Naive thymus-derived CD8-positive, alpha-beta T cell (primary cell): ENCODE measurements at places on chromosomes 6 and 20. TPM values are rescaled to one million over a fixed set of nuclear protein-coding genes. Genes with fewer than 3 reads are reported as not detected.

BTN1A1 gene
- not detected for polyA plus RNA-seq

DNA sequence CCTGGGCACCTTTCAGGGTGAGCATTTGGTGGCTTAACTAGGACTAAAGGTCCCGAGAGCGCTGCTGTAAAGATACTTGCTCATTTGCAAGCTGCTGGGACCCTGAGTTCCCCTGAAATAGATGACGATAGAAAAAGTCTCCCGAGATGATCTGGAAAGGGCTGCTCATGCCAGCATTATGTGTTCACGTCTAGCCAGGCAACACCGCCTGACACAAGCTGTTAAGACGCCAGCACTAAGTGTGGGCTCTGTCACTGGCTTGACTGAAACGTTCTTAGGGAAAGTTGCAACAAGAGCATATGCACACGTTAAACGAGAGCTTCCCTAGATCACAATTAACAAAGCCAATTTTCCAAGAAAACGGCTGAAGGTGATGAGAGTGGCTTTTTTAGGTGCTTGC, 113.7 kb downstream of the SLC23A2 start:
- no peak for DNase-seq

MAP1LC3A gene
- 2.1 TPM for polyA plus RNA-seq

DNA sequence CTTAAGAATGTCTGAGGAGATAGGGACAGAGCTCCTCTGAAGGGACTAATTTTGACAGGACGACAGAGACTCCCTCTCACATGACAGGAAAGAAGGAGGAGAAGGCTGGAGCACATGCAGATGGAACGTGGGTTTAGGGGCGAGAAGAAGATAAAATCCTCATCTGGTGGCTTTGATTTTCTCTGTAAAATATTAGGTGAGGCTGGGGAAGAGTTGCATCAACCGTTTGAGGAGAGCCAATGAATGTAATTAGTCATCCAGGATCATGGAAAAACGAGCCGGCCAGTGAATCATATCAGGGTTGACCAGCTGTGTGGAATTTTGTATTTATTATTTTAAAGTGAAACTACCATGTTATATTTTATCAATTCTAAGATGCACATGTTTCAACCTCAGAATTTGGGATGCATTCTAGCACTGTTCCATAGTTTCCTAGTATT, 46.9 kb upstream of the ADGRF4 start:
- DNase-seq, result no peak

TCP11 gene
- polyA plus RNA-seq, result not detected

- DNase-seq, result no peak
Observed at GRCh38 chr20:36303020-36303595, 3.0 kb upstream of the DLGAP4 start.

GRCh38 chr6:121791396-121792315, 356.2 kb downstream of the GJA1 start:
- no peak for DNase-seq

- peak; percentile 79 for DNase-seq
Observed at GRCh38 chr6:593139-593906, 63.6 kb downstream of the HUS1B start.

DNA sequence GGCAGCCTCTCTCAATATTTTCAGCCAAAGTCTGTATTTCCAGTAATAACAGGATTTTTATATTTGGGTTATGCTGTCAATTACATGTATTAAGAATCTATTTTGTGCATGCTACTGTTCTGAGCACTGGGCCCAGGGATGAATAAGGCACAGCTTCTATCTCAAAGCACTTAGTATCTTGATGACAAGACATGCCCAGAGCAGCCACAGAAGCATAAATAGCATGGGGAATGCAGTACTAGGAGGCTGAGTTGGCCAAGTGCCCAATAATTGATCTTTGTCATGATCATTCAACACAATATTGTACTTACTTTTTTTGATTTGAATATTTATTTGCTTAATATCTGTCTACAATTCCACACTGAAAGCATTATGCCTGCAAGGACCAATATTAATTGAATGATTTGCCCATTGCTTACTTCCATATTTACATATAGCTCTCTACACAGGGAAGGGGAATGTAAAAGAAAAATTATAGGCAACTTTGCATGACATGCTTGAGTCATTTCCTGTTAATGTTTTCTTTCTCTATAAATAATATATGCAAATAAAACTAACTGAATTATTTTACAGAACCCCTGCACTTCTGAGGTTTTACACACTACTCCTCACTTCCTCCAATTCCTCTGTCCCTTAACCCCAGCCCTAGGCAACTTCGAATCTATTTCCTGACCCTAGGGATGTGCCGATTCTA, 298.9 kb upstream of the BMP2 start:
- DNase-seq, result no peak

PGC gene
- not detected for polyA plus RNA-seq

MAS1 gene
- not detected for polyA plus RNA-seq

PSMG4 gene
- polyA plus RNA-seq, result 67.2 TPM

- DNase-seq, result no peak
Observed at GRCh38 chr6:40131675-40132074, 197.4 kb upstream of the MOCS1 start.

GRCh38 chr20:60060593-60060992, 102.4 kb downstream of the CDH26 start:
- DNase-seq, result no peak

GRCh38 chr6:6405031-6405430, 84.6 kb upstream of the F13A1 start:
- no peak for DNase-seq

HELZ2 gene
- polyA plus RNA-seq, result 3.1 TPM

DNA sequence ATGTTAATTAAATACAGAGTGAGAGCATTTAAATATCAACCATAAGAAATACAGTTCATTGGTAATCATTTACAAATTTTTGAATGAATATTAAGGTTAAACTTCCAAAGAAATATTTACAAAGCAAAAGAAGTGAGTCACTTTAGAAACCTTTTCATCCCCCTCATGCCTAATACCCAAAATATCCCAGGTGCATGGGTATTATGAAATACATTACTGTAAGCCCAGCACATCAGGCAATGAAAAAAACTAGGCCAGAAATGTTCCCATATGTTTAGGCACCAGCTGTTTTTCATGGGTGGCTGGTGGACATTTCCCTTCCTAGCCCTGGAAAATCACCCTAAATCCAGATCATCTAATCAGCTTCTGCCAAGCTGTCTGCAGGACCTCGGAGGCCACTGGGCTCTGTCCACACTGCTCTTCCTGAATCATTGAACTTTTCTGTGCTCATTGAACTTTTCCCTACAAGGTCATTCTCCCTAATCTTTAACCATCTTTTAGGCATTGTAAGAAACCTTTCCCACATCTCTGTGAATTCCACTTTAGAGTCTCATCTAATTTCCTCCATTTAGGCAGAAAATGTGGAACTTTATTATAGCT, 145.3 kb upstream of the STXBP5 start:
- no peak for DNase-seq

THBS2 gene
- 0.02 TPM for polyA plus RNA-seq

- no peak for DNase-seq
Observed at GRCh38 chr6:140462453-140463311, 1088.2 kb upstream of the CITED2 start.

DNA sequence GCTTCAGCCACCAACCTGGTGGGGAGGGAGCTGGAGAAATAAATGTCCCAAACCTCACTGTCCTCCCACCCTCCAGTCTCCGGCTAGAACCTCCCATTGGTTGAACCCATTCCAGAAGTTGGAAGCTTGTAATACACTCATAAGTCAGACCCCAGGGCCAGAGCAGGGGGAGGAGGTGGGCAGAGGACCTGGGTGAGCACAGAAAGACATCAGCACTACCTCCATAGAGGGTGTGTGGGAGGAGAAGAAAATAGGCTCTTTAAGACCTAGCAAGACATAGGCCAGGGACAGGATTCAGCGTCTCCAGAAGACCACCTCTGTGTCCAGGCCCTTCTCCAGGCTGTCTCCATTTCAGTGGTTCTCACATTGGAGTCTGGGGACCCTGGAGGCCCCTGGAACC, 73.3 kb upstream of the TOP1 start:
- no peak for DNase-seq

GTSF1L gene
- 0.25 TPM for polyA plus RNA-seq

TMEM244 gene
- not detected for polyA plus RNA-seq

GRCh38 chr6:11538052-11538818, 686 bp downstream of the TMEM170B start:
- DNase-seq, result peak; percentile 33

- DNase-seq, result no peak
Observed at GRCh38 chr6:139581485-139581865, 207.0 kb upstream of the CITED2 start.

- no peak for DNase-seq
Observed at GRCh38 chr6:117542493-117542892, 59.8 kb downstream of the GOPC start.

GRCh38 chr6:142013287-142013686, 119.4 kb upstream of the GJE1 start:
- no peak for DNase-seq

GJA1 gene
- polyA plus RNA-seq, result not detected

YTHDF1 gene
- polyA plus RNA-seq, result 46.6 TPM

GNRH2 gene
- polyA plus RNA-seq, result not detected

PRRT1 gene
- 2.8 TPM for polyA plus RNA-seq

FOXF2 gene
- not detected for polyA plus RNA-seq

DNA sequence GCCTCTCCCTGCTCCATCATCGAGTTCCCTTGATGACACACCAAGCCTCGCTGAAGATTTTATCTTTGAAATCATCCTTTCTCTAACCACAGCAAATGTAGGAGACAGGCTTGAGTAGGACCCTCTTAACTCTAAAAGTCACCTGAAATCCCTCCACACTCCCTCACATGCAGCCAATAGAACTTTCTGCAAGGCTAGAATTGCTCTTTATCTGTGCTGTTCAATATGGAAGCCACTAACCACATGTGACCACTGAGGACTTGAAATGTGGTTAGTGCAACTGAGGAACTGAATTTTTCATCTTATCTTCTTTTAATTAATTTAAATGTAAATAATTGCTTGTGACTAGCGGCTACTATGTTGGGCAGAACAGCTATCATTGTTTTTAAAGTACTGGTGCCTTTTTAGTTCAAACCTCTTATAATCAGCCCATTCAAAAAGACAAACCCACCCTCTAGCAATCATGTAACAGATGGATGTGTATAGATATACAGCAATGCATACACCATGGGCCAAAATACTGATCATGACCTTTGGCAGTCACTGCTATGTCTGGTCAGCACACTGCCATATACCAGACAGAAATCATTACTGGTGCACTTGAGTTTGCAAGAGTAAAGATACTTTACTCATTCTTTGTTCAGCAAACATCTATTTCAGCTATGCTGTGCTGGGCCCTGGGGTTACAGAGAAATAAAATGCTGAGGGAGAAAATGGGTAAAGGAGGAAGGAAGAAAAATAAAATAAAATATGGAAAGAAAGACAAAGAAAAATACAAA, 50.0 kb downstream of the GFOD1 start:
- no peak for DNase-seq

BPIFA1 gene
- polyA plus RNA-seq, result not detected

DNA sequence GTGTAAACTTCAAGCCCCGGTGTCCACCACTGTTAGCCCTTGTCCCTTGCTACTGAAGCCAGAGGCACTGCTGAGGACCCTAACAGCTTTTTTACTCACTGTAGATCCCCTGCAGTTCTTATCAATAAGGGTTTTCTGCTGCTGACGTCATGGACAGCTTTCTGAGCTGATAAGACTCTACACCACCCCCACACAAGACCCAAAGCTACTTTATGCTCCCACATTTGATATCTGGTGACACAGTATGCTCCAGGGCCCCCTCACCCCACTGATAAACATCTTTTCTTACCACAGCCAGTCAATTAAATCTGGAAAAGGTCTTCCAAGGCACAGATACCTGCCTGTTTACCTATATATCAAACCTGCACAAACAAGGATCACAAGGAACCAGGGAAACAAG, 65.3 kb downstream of the NUS1 start:
- DNase-seq, result no peak

SPATS1 gene
- not detected for polyA plus RNA-seq

- DNase-seq, result no peak
Observed at GRCh38 chr20:34104059-34104458, 8.0 kb downstream of the EIF2S2 start.

PTGIS gene
- not detected for polyA plus RNA-seq

GRCh38 chr6:107179004-107179403, 63.7 kb upstream of the BEND3 start:
- no peak for DNase-seq

VGLL2 gene
- polyA plus RNA-seq, result not detected

FAM110A gene
- 4.5 TPM for polyA plus RNA-seq

PLCB1 gene
- polyA plus RNA-seq, result 3.0 TPM

SPATA2 gene
- polyA plus RNA-seq, result 1.7 TPM

DNA sequence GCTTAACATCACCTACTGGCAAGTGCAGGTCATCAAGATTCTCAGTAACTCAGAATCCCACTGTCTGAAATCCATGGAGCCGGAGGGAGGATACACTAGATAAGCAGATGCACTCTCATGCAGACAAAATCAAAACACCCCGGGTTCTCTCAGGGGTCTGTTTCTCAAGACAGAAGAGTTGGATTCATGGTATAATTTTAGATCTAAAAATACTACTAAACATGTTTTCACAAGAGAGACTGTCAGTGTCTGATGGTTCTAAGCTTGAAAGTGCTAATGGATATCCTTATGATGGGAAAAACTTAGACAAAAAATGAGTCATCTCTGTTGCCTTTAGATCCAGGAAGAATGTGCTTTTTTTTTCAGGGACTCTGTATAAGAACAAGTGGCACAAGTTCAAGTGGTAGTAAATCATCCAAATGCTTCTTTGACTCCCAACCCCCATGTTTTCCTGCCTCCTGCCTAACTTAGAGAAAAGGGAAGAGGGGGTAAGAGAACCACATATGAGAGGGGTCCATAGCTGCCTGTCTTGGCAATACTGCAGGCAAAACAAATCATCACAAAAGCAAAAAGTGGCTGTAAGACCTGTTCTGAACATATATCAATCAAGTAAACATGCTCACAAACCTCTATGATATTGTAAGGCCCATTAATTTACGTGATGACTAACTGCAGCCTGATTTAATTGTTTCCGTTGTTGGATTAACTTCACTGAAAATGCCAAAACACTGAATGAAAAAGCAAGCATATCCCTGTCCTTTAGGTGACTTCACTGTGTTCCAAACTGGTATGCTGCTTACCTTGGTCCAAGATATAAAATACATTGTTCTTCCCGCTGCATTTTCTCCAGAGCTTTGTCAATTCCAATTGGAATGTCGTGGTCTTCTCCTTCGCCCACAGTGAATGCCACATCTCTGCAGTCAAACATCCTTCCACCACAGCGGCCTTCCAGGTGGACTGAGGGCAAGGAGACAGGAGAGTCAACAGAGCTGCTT, 84.0 kb upstream of the TULP1 start:
- DNase-seq, result no peak

- no peak for DNase-seq
Observed at GRCh38 chr20:57159945-57160610, 106.4 kb downstream of the BMP7 start.

- no peak for DNase-seq
Observed at GRCh38 chr20:13286607-13287006, 65.5 kb downstream of the ISM1 start.

GRCh38 chr6:137846772-137847313, 20.2 kb upstream of the TNFAIP3 start:
- no peak for DNase-seq

GRCh38 chr6:137434640-137435039, 59.6 kb downstream of the OLIG3 start:
- no peak for DNase-seq

OR2B2 gene
- not detected for polyA plus RNA-seq

- DNase-seq, result no peak
Observed at GRCh38 chr6:120129228-120129627, 779.7 kb upstream of the MAN1A1 start.

OTOR gene
- polyA plus RNA-seq, result not detected

- DNase-seq, result no peak
Observed at GRCh38 chr6:110882274-110882619, 7.7 kb downstream of the AMD1 start.

KHDC1L gene
- polyA plus RNA-seq, result not detected
